ENCODE measurements at places on chromosomes 4 and X. TPM values are rescaled to one million over a fixed set of nuclear protein-coding genes. Genes with fewer than 3 reads are reported as not detected.

Gene C4orf46
- total RNA-seq = 14.7 TPM

Gene MTMR8
- 3.0 TPM for total RNA-seq

Gene PAK3
- total RNA-seq = 10.7 TPM

Gene DMP1
- total RNA-seq = 1.5 TPM

Gene NIPAL1
- 0.79 TPM for total RNA-seq

Gene DCX
- total RNA-seq = 0.16 TPM

Gene COQ2
- total RNA-seq = 19.4 TPM

Gene TMEM31
- total RNA-seq = 110 TPM

GRCh38 chrX:68632491-68632890, 15.0 kb upstream of the STARD8 start:
- DNase-seq = no peak

DNA sequence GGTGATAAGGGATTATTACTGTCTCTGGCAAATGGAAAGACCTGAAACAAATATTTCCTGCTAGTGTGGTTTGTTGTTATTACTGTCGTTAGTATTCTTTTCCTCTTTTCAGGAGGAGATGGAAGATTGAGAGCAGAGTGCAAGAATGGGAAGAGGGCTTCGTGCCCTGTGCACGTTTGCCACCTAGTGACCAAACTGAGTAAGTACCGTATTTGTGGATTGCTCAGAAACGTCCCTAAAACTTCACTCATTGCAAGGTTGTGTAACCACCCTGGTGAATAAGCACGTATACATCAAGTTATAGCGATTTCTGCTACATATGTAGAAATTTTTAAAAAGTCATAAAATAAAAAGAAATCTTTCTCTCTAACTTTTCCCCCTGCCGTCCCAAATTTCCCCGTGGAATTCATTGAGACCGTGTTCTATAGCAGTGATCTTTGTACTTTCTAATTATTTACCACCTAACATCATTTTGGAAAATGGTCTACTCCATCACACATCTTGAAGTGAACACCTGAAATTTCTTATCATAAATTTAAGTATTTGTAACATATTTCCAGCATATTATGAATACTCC, 24.3 kb downstream of the LINC00632 start:
- peak; percentile 22 for DNase-seq

- no peak for DNase-seq
These were observed 385.2 kb downstream of the GPAT3 start for GRCh38 chr4:83921124-83921523.

DNA sequence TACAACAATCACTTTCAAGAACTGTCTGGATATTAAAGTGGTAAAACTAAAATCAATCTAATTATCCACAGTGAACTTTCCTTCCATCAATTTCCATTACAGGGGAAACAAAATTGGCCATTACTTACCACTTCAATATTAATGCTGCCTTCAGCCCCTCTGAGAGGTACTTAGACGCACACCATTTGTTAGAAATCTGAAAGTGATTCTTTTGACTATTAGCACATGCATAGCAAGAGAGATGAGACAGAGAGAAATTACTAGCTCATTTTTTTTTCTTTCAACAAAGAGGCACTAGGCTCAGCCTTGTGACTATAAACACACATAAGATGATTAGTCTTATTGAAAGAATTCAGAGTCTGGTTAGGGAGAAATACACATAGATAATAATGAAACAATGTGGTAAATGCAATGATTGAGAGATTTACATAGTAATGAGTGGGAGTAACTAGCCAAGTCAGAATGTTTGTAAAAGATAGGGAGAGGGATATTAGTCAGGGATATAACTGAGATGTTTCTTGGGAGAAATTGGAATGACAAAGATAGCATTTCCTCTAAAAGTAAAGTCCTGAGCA, 93.3 kb downstream of the YIPF7 start:
- DNase-seq = no peak

DNA sequence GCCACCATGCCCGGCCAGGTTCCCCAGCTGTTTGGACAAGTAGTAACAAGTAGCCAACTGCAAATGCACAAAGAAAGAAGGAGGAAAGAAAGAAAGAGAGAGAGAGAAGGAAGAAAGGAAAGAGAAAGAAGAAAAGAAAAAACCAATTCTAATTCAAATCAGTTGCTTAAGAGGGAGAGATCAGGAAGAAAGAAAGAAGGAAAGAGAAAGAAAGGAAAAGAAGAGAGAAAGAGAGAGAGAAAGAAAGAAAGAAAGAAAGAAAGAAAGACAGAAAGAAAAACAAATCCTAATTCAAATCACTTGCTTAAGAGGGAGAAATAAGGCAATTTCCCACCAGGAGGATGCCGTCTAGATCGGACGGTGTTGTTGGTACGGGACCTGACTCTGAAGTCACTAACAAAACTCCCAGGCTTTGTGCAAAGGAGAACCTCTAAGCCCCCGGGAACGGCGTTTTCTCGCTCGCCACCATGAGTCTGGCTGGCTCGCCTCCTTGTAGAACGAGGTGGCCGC, 95.5 kb upstream of the PPP2R3B start:
- no peak for DNase-seq

GRCh38 chr4:166279261-166279660, 406.2 kb downstream of the TLL1 start:
- DNase-seq = no peak

GRCh38 chr4:122777846-122778673, 45.6 kb downstream of the BBS12 start:
- no peak for DNase-seq

DNA sequence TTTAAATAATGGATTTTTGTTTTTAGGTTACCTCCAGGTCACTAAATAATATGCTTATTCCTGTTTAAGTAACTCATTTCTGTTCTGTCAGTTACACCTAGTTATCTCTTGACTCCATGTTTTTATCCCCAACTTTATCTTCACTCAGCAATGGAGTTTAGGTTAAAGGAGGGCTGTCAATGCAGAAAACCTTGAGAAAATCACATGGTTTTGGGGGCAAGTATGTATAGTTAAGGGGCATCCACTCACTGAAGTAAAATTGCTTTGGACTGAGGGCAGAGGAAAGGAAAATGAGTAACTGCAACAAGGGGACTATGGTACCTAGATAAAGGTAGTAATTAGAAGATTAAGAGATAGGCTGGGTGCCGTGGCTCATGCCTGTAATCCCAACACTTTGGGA, 87.1 kb downstream of the UBE2K start:
- DNase-seq = no peak

DNA sequence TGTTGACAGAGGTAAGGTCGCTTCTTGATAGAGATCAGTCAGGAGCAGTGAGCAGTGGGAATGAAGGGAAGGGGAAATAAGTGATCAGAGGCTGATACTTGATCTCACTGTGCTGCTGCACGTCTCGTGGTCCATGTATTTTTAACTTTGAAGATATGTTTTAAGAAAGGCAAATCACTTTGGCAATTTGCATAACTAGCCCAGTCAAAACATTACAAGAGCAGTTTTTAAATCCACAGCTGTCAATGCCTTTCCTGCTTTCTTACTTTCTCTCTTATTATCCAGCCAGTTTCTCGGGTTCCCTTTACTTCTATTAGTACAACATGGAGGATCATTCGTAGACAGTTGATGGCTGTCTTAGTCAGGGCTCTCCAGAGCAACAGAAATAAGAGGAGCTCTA, 472.8 kb downstream of the TMA16 start:
- no peak for DNase-seq

DNA sequence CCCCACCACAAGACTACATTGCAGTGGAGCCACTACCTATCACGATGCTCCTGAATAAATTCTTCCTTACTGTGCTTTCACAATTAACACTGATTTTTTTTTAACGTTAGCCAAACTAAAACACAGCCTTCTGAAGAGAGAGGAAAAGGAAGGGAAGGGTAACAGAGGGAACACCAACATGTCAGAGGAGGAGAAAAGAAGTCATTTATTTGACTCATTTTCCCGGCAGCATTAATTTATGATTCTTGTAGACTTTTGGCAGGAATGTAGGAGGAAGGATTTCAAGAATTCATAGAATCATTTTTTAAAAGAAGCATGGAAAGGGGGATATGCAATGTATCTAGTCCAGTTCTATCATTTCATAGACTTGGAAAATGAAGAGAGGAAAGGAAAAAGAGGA, 74.3 kb upstream of the IQCM start:
- DNase-seq = no peak

- DNase-seq = no peak
These were observed 180.7 kb downstream of the CRLF2 start for GRCh38 chrX:1031521-1032430.

GRCh38 chr4:19473569-19473968, 778.1 kb upstream of the SLIT2 start:
- DNase-seq = no peak

GRCh38 chr4:25358515-25359275, 18.4 kb upstream of the ANAPC4 start:
- DNase-seq = no peak

DNA sequence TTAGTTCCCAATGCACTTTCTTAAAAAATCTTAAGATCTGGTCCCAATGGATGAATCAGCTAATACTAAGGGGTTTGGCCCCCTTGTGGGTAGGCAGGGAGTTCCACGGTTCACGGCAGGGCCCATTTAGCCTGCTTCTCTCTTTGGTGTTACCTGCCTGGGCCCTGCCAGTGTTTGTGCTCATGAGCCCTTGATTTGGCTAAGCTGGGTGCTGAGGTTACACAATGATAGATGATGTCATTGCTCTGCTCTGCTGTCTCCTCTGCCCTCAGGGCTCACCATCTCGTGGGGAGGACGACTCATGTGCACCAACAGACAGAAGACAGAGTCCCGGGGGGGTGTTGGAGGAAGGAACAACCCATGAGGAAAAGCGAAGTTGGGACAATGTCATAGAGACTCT, 24.4 kb downstream of the RTL5 start:
- no peak for DNase-seq

- no peak for DNase-seq
These were observed 160.9 kb downstream of the SH2D1A start for GRCh38 chrX:124507246-124507645.

- no peak for DNase-seq
These were observed 4.3 kb downstream of the MGST2 start for GRCh38 chr4:139669890-139670289.

All from testis (tissue), 5 donors.